NCI-H2171 (cell line): ENCODE measurements at places on chromosomes 5 and 9.

GRCh38 chr9:83708515-83709158, 879 bp upstream of the UBQLN1 start:
- no peak for DNase-seq

DNA sequence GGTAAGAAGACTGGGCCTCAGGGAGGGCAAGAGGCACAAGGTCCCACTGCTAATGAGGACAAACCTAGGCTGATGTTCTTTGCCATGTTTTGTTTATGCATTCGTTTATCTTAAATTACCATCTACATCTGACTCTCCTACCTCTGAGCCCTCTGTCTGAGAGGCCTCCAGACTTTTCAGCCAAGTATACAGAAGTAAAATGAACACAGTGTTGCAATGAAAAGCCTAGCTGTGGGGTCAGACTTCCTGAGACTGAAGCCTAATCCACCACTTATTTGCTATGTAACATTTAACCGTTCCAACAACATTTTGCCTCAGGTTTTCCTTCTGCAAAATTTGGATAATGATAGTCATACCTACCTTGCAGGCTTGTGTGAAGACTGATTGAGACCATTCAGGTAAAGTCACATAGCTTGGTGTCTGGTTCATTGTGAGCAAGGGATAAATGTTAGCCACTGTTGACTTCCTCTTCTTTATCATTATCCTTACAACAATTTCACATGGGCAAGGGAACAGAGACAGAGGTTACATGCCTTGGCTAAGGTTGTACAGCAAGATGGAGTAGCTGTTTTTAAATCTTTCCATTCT, 374.9 kb upstream of the CLINT1 start:
- no peak for DNase-seq

DNA sequence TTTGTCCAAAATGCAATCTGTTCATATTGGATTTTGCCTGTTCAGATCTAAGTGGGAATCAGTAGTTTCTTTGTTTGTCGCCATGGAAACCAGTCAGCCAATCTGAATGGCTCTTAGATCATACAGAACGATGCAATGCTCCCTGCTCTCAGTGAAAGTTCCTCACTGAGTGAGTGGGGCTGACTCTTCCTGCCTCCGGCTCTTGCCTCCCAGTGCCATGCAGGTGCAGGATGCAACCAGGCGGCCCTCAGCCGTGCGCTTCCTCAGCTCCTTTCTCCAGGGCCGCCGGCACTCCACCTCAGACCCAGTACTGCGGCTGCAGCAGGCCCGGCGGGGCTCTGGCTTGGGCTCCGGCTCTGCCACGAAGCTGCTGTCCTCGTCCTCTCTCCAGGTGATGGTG, at the start of gene PTPDC1:
TSS of gene PTPDC1 (plus strand) at position 151 of the 400 bp plus-strand sequence. CDS start at position 218, 67 bp downstream.
- DNase-seq = no peak

GRCh38 chr9:123637945-123638634, 282.1 kb downstream of the CRB2 start:
- DNase-seq = no peak

- DNase-seq = no peak
Measured at GRCh38 chr5:100519075-100519474, 16.1 kb upstream of the FAM174A start.

DNA sequence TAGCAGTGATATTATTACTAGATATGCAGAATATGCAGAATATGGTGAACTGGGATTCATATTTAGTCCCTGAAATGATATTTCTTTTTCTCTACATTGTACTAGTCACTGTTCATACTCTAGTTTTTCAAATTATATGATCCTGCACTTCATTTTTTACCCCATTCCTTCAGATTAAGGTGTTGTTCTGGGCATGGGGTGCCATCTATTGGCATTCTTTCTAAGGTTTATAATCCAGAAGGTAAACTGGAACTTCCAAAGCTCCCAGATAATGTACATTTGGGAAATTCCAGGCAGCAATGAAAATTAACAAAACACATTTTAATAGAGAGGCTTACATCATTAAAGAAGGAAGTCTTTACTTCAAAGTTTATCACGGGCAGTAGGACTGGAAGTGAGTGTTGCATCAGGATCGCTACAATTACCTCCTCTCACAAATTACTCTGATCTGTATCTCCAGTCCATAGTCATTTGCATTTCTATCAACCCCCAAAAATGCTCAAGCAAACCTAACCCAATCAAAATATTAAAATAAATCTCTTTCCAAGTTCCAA, 12.5 kb downstream of the RFX3 start:
- no peak for DNase-seq

DNA sequence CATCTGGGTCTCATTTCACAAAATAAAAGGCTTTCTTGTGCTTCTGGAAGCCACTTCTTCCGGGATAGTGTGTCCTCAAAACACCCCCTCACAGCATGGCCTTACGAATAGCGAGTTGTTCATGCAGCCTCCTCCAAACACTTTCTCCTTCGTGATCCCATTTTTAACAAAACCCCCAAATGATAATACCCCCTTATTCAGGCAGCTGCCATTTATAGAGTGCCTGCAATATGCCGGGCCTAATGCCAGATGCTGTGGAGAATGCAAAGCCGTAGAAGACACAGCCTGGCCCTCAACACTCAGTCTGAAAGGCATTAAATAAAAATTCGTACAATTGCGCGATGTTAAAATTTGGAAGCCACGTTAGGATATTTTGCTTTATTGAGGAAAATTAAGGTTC, 66.4 kb upstream of the SLC44A1 start:
- DNase-seq = no peak

DNA sequence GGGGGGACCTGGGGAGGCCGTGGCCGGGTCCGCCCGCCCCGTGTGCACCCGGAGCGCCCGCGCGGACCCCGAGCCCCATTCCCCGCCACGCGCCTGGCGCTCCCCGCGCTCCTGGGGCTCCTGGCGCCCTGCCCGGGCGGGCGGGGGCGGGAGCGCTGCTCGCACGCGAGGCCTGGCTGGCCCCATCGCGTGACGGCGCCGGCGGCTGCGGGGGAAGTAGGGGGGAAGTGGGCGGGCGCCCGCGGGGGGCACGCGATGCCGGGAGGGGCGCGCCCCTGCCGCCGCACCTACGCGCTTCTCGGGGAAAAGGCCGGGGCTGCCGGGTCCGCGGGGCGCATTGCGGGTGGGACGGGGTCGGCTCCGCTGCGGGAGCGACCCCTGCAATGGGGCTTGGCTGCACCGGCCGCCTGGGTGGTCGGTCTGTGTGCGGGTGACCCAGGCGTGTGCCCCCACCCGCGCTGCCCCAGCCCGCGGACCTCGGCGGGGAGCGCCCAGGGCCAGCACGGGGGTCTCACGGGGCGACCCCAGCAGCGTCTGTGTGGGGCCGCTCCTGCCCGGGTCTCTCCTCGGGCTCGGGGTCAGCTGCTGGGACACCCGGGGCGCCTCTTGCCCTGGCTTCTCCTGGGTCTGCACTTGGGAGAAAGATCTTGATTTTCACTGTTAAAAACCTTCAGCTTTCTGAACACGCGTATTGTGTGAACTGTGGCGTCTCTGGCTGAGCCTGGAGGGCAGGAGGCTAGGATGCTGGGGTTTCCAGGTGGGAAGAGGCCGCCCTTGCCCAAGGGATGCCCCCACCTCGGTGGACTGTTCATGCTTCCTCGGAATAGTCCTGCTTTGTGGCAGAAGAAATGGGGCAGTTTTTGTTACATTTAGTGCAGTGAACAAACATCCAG, 52.4 kb downstream of the AHRR start:
- DNase-seq = peak; percentile 91

DNA sequence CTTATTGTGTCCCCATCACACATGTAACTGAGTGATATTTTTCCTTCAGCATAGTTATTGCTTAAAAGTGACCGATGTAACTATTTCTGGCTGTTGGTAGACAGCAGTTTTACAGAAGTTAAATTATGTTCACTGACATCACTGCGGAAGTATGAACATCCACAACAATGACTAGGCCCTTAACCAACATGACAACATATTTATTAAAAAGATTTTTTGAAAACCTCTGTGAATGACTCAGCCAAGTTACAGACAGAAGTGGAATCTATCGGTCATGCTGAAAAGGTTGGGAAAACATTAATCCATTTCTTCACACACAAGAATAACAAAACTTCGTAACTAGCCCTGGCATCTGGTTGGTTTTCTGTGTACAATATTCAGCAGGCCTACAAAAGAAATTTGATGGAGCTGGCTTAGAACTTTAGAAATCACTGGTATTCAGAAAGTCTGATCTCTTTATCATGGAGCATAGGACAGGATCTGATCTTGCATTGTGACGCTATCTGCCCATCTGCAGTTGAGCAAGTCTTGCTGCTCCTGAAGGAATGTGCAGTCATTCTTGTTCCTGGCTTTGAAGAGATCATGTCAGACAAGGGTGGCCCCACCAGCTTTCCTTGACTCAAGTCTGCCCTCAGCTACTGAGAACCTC, 6.5 kb downstream of the GLIS3 start:
- DNase-seq = no peak

GRCh38 chr9:9612270-9612669, 1000.5 kb downstream of the PTPRD start:
- DNase-seq = peak; percentile 50

DNA sequence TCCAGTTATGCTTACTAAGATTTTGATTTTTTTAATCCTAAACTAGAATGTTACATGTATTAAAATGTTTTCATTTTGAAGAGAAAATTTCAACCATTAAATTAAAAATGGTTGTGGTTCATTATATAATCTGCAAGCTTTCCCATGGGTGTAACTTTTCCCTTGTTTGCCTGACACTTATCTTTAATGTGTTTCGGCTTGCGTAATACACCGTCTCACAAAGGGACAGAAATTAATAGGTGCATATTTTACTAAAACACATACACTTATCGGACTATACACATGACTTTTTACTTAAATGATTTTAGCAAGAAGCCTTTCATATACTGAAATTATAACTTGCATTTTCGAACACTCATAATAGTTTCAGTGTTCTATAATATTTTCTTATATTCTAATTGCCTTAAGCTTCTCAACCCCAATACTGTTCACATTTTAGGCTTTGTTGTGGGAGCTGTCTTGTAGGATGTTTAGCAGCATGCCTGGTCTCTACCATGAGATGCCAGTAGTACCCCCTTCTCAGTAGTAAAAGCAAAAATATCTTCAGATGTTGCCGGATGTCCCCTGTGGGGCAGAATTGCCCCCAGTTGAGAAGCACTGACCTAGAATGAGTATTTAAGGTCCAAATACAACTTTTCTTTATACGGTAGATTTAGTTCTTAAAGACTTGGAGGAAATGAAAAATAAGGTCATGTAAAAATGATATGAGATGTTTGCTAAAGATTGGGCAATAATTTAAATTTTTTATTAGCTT, 28.6 kb downstream of the UGCG start:
- no peak for DNase-seq

GRCh38 chr9:74172874-74173273, 324.3 kb upstream of the RORB start:
- no peak for DNase-seq

DNA sequence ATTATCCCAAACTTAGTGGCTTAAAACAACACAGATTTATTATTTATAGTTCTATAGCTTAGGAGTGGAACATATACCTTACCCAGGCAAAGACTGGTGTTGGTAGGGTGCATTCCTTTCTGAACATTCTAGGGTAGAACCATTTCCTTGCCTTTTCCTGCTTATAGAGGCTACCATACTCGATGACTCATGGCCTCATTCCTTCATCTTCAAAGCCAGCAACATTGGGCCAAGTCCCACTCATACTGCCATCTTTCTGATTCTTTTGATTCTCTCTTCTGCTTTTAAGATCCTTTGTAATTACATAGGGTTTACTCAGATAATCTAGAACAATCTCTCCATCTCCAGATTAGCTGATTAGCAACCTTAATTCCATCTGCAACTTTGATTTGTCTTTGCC, 452.7 kb upstream of the KLF4 start:
- no peak for DNase-seq

DNA sequence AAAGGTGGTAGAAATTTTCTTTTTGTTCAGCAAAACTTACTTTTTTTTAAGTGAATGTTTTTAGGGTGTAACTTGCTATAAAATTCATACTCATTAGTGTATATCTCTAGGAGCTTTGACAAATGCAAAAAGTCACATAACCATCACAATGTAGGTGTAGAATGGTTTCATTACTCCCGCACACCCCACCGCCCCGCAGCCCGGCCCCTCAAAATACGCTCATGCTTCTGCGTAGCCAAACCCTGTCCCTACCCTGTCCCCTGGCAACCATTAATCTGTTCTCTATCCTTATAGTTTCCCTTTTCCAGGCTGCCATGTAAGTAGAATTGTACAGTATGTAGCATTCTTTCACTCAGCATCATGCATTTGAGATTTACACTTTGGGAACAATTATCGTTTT, 9.2 kb upstream of the PRLR start:
- DNase-seq = no peak

DNA sequence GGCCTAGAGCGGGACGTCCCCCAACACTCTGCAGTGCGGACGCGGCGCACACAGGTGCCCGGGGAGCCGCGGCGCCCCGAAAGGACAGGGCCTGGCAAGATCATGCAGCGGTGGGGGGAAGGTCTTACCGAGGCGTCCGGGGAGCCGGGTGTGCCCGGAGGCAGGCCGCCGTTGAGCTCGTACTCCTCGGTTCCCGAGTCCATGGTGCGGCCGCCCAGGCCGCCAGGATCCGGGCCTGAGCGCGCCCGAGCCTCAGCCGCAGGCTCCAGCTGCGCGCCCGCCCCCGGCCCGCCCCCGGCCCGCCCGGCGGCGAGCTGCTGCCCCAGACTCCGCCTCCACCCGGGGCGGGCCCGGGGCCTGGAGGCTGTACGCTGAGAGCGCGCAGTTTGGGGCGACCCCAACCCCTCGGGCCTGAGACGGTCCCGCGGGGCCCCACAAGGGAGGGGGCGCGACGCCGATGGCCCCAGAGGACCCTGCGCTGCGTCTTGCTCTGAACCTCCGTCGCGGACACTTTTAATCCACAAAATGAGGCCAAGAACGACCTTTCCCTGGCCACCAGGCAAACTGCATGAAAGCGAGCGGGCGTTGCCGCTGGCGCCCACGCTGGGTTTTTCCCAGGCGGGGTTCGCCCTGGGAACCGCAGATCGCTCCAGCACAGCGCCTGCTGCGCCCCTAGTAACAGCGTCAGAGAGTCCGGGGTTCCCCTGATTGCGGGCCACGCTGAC, at the start of gene NINJ1:
TSS of gene NINJ1 (minus strand) at position 237 of the 725 bp plus-strand sequence. CDS start at position 203, 34 bp downstream.
- peak; percentile 64 for DNase-seq

DNA sequence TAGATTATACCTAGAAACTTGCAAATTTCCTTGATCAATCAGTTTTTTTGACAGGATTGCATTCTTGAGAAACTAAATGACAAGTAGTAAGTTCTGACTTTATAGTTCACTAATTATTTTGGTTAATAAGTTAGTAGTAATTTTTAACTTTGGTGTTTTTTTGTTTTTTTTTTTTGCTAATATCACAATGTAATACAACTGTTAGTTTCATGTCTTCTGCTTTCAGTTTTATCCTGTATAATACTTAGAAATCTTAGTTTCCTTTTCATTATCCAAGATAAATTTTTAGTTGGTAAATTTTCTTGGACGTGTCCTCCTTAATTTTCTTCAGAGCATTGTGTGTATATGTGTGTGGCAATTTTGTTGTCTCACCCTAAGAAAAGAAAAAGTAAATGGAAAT, 57.8 kb downstream of the CWC27 start:
- DNase-seq = no peak

GRCh38 chr5:60521376-60522291, 178.3 kb downstream of the DEPDC1B start:
- no peak for DNase-seq

GRCh38 chr5:6995115-6995514, 281.9 kb downstream of the TENT4A start:
- DNase-seq = no peak

- peak; percentile 4 for DNase-seq
Measured at GRCh38 chr9:93304574-93305496, 120.9 kb downstream of the WNK2 start.
